ENCODE measurements at places on chromosomes 16 and 17.
A peak's percentile ranks its signal among the peaks of the same experiment; 100 is the strongest.

DNA sequence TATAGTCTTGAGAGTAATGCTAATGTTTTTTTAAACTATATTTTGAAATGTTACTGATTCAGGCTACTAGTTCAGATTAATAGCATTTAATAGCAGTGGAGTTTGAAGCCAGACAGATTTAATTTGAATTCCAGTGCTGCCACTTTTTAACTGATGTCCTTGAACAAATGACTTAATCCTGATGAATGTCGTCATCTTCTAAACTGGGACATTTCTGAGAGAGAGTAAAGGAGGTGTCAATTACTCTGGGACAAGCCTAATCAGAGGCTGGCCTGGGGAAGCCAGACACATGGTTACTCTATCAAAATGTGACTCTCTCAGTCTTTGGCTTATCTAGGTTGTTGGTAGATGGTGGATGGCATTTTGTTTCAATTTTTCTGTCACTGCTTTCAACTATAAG lies 246.7 kb downstream of the HS3ST3A1 start:
- no peak for DNase-seq

- DNase-seq: no peak
Measured at GRCh38 chr17:36812762-36813161, 124.5 kb upstream of the LHX1 start.

GRCh38 chr16:17397499-17397891 lies 73.3 kb downstream of the XYLT1 start:
- DNase-seq: no peak

GRCh38 chr17:77099997-77100396 lies 40.8 kb upstream of the SEC14L1 start:
- no peak for DNase-seq

GRCh38 chr16:27317320-27317719 lies 3.5 kb downstream of the IL4R start:
- DNase-seq: no peak

- no peak for DNase-seq
Measured at GRCh38 chr17:77096570-77097214, 44.1 kb upstream of the SEC14L1 start.

DNA sequence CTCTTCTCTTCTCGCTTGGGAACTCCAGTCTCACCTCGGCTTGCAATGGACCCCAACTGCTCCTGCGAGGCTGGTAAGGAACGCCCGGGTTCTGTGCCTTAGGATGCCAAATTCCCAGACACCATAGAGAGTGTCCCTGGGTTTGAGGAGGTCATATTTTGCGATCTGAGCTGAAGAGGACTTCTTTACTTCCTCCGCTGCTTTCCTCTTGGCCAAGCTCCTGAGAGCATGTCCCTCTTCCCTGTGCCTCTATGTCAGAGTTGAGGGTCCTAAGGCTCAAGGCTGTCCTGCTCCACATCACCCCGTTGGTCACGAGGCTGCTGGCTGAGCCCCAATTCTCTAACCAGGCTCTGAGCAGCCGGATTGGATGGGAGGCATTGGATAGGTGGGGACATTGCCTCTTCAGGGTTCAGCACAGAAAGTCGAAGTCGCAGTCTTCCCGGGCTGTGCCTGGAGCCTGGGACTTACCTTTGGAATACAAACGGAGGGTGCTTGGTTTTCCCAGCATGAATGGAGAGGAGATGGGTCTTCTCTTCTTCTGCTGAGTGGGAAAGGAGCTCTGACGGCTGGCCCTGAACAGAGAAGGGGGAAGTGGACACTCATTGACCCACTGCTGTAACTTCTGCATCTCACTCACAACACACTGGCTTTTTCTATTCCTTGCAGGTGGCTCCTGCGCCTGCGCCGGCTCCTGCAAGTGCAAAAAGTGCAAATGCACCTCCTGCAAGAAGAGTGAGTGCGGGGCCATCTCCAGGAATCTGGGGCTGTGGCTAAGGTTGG lies 416 bp downstream of the MT1H start:
- DNase-seq: no peak

DNA sequence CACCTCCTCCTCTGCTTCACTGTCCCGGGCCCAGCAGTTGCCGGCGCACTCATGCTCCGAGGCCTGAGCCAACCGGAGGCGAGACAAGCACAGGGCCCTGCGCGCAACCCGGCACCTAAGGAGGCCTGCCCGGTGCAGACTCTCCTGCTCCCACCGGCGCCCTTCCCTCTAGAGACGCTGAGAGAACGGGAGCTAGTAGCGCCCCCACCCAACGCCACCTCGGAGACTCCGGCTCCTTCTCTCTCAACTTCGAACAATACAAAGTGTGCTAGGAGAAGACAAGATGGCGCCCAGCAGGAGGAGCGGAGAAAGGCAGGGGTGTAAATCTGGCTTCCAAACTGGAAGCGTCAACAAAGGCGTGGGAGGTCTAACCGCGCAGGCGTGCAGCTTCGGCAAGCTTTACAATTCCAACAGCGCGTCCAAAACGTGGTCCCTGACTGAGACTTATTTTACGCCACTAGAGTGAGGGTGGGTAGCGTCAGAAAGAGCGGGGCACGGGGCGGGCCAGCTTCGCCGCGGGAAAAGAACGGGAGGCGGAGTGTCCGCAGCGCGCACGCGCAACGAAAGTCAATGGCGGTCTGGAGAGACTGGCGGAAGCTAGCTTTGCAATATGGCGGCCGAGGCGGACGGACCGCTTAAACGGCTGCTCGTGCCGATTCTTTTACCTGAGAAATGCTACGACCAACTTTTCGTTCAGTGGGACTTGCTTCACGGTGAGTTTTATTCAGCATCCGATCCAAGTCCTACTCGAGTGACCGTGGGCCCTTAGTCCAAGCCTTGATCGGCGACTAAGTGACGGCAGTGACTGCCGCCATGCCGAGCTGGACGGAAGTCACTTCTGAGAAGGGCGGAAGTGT lies at the start of gene MPDU1:
TSS of gene MPDU1 (plus strand) at position 600 of the 857 bp plus-strand sequence. CDS start at position 611, 11 bp downstream.
- peak; percentile 84 for DNase-seq

GRCh38 chr17:4327606-4328005 lies 38.9 kb downstream of the UBE2G1 start:
- no peak for DNase-seq

- DNase-seq: no peak
Measured at GRCh38 chr17:9446528-9446927, 129.1 kb downstream of the STX8 start.

GRCh38 chr16:27267037-27267677 lies 1.4 kb downstream of the NSMCE1 start:
- DNase-seq: no peak

GRCh38 chr17:73072219-73072962 lies 20.1 kb downstream of the SLC39A11 start:
- no peak for DNase-seq

DNA sequence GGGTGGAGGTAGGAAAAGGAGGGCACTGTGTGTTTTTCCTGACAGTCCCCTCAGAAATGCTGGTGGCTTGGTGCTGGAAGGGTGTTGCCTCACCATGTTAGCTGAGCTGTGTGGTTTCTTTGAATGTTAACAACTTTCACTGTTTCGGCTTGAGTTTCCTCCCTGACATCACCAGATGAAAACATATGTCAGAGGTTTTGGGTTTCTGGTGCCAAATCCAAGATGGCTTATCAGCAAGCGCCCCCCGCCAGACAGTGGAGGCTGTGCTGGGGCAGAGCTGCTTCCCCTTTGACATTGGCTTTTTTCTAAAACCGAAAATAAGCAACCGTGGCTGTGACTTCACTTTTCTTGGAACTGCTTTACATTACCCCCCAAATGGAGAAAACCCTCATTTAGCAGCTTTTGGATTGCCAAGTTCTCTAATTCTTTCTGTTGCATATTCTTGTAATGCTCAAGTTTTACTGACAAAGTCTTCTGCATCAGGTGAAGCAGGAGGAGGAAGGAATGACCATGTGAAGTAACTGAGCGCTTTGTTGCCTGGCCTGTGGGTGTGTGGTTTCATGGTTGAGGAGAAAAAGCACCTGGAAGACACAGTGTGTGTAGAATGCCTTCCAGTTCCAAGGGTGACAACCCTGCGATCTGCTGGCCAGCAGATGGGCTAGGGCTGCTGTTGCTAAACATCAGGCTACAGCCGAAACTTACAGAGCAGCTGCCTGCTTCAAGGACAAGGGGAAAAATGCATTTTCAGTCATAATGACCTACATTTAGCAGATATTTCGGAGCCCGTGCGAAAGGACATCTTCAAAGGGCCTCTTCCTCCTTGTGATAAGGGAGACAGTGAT lies 9.7 kb downstream of the RMI2 start:
- DNase-seq: peak; percentile 45

GRCh38 chr16:57271867-57272495 lies 12.5 kb downstream of the PLLP start:
- no peak for DNase-seq

DNA sequence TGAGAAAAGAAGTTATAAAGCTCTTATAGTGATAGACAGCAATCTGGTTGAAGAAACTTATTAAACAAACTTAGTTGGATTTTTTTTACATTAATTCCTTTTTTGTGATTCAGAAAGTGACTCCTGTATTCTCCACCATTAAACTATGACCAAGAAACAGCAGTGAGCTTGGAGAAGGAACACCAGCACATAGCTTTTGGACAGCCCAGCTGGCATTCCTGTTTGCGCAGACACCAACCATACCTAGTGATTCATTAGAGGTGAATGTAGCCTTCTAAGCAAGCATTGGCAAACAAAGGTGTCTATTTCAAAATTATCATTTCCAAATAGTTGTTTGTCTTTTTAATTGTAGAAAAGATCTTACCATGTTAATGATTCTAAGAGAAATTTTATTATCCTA lies 94.4 kb downstream of the STXBP4 start:
- DNase-seq: no peak

DNA sequence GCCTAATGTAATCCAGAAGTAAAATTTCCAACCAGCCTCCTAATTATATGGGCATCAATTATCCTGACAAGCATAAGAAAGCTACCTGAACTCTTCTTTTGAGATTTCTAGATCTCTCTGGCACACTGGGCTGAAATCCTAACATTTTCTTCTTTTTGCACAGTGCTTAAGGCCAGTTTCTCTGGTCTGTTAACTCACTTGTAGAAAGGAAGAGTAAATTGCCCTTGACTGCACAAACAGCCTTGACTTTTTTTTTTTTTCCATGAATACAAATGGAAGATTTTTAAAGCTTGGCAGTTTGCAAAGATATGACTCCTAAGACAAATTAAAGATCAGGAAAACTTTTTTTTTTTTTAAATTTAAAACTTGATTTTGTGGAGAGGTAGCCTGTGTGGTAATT lies 291.2 kb upstream of the MON1B start:
- DNase-seq: no peak

GRCh38 chr17:80891397-80892018 lies 100.1 kb upstream of the CHMP6 start:
- DNase-seq: peak; percentile 53

GRCh38 chr17:33551911-33552310 lies 258.8 kb upstream of the ASIC2 start:
- DNase-seq: no peak

- DNase-seq: no peak
Measured at GRCh38 chr16:19808061-19808641, 76.5 kb downstream of the GPRC5B start.

GRCh38 chr17:35243561-35244340 lies 879 bp downstream of the SLFN5 start:
- DNase-seq: no peak

GRCh38 chr17:70523426-70523825 lies 354.1 kb downstream of the KCNJ2 start:
- DNase-seq: no peak

DNA sequence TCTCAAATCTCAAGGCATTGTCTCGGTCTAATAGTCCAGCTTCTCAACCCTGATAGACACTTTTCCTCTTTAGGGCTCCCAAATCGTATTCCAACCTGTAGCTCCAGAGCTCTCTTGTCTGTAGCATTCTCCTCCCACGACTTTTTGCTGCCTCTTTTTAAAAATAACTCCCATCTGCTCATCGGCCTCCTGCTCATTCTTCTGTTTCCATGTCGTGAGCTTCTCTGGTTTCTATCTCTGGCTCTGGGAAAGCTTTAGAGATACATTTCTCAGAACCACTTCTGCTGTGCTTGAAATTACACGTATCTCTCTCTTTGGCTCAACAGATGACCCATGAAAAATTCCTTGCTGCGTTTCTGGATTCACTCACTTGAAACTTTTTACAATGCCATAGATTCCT lies 609.6 kb upstream of the C16orf82 start:
- DNase-seq: no peak

- DNase-seq: no peak
Measured at GRCh38 chr17:37103231-37103630, 154.5 kb downstream of the AATF start.

DNA sequence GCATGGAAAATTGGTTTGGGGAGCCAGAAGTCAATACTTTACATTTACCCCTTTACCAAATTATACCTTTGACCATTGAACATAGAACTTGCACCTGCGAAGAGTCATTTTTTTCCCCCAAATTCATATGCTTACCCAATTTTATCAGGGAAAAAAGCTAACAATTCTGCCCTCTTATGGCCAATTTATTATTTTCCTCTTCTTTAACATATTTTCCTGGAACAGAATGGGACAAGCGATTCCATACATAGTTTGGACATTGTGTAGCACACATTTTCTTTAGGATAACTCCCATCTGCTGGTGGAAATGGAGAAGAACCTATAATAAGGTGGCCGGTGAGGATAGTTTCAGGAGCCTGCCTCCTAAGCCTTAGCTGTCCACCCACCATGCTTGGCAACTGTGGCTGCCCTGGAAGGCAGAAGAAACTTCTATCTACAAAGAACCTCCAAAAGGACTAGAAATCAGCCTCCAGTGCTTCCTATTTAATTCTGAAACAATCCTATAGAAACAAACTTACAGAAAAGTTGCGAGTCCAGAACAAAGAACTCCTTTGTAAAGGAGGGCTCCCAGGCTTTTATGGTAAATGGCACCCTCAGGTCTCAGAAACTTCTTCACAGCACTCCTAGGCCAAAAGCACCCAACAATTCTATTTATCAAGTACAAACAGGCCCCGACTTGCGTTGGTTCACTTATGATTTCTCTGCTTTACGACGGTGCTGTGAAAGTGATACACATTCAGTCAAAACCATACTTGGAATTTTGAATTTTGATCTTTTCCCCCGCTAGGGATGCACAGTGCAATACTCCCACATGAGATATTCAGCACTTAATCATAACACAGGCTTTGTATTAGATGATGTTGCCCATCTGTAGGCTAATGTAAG lies 64.1 kb upstream of the CACNG4 start:
- no peak for DNase-seq

- DNase-seq: no peak
Measured at GRCh38 chr17:28493460-28493859, 12.7 kb upstream of the FOXN1 start.

GRCh38 chr16:82585675-82586074 lies 41.1 kb upstream of the CDH13 start:
- no peak for DNase-seq

DNA sequence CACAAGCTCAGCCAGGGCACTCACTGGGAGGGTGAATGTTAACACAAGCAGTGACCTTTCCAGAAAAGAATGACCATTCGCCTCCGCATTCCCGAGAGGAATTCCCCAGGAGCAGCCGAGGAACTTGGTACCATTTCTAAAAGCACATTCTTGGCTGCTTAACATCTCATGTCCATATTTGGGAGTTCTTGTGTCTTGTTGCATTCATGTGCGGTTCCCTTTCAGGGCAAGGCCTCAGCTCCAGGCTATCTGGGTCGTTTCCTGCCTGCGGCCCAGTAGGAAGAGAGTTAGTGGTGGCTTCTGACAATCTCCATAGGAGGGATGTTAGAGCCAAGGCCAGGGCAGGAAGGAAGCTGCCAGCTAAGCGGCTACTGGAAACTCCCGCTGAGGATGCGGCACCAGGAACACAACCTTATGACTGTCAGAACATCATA lies 27.8 kb upstream of the MEAK7 start:
- no peak for DNase-seq
